ENCODE measurements at places on chromosomes 13 and 19.
A peak's percentile ranks its signal among the peaks of the same experiment; 100 is the strongest.

DNA sequence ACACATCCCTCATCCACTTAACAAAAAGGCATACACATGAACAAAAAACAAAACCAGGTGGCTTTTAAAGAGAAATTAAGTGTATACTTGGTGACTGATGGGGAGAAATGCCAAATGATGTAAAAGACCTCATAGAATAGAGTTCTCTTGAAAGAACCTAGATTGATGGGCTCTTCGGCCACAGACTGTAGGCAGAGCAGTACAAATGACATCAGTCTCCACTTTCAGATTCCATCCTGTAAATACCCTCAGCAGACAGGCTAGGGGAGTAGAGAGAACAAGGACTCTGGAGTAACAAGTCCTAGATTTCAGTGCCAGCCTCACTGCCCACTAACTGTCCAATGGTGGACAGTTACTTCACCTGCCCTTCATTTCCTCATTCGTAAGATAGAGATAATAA, 203.8 kb downstream of the MZT1 start:
- DNase-seq: no peak

- DNase-seq: no peak
Measured at GRCh38 chr13:36612230-36612629, 61.6 kb upstream of the SERTM1 start.

- DNase-seq: no peak
Measured at GRCh38 chr13:110125613-110126272, 181.2 kb downstream of the COL4A1 start.

- peak; percentile 32 for DNase-seq
Measured at GRCh38 chr13:20924758-20925394, 22.3 kb upstream of the XPO4 start.

- no peak for DNase-seq
Measured at GRCh38 chr19:9883231-9883758, 48.2 kb downstream of the PIN1 start.

DNA sequence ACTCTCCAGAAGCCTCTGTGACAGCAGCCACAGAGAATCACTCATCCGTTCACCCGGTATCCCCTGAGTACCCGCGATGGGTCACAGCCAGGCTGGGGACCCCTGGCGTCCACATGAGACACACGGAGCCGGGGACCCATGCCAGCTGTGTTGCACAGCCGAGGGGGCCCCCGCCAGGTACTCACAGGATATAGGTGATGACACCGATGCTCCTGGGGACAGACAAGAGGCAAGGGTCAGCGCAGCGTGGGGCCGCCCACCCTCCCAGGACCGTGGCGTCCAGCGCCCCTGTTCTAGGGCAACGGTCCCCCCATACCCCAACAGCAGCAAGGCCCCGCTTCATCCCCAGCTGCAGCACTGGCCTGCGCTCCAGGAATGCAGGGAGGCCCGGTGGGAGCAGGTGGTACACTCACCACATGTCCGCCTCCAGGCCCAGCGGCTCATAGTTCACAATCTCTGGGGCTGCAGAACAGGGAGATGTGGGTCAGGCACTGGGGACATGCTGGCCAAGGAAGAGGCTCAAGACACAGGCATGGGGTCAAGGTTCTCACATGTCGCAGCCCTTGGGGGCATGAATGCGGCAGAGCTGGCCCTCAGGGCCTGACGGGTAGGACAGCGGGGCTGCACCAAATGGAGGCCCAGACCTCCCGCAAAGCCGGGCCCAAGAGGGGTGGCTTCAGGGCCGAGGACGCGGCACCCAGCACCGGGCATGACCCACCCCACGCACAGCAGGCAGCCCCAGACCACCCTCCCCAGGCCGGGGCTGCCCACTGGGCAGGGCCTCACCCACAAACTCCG, 7.2 kb downstream of the DAPK3 start:
- DNase-seq: no peak

DNA sequence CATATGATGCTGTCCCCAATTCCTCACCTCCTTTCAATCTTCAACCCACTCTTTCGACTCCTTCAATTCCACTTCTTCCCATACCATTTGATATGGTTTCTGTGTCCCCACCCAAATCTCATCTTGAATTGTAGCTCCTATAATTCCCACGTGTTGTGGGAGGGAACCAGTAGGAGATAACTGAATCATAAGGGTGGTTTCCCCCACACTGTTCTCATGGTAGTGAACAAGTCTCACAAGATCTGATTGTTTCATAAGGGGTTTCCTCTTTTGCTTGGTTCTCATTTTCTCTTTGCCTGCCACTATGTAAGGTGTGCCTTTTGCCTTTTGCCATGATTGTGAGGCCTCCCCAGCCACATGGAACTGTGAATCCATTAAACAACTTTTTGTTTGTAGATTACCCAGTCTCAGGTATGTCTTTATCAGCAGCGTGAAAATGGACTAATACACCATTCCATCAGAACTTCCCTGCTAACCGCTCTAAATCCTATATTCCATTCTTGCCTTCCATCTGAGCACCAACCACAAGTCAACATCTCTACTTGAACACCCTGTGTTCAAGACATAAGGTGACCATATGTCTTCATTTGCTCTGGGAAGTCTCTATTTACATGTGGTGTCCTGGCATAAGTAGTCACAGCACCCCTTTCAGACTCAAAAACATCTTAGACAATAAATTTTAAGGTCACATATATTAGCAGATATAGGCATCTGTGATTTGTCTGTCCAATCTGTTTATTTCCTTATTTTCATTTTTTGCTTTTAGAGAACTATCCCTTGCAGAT, 122.9 kb downstream of the TSHZ3 start:
- no peak for DNase-seq

DNA sequence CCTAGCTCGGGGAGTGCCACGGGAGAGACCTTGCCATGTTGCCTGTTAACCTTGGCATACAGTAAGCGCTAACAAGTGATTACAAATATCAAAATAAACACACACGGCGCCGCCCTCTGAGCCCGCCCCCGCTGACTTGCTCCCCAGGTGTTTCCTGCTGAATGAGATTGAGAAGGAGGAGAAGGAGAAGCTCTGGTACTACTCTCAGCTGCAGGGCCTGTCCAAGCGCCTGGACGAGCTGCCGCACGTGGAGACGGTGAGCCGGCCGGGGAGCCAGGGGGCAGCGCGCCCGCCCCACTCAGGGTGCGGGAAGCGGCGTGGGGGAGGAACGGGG, 5.0 kb downstream of the APC2 start:
- no peak for DNase-seq

DNA sequence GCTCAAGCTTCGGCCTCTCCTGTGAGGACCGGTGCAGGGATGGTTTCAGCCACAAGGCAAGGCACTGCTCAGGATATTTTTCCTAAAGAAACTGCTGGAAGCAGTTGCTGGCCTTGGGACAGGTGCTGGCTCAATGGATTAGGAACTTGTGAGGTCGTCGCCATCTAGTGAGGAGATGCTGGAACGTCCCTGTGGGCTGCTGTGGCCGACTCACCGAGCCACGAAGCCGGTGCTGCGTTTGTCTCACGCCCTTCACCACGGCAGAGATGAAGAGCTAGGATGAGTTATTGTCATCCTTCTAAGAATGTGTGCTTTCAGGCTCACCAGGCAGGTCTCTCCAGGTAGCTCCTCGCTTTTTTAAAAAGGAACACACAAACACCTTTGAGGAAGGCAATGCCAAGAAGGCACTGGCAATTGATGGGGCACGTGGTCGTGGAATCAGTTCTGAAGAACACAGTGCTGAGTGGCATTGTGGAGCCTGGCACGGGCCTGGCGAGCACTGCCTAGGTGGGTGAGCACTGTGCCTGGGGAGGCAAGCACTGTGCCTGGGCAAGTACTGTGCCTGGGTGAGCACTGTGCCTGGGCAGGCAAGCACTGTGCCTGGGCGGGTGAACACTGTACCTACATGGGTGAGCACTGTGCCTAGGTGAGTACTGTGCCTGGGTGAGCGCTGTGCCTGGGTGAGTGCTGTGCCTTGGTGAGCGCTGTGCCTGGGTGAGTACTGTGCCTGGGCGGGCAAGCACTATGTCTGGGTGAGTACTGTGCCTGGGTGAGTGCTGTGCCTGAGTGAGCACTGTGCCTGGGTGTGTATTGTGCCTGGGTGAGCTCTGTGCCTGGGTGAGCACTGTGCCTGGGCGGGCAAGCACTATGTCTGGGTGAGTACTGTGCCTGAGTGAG, 140.4 kb downstream of the TEX29 start:
- no peak for DNase-seq

GRCh38 chr19:55467236-55468053, 2.9 kb upstream of the C19orf85 start:
- DNase-seq: peak; percentile 58

- no peak for DNase-seq
Measured at GRCh38 chr13:71789693-71790329, 77.2 kb downstream of the DACH1 start.

DNA sequence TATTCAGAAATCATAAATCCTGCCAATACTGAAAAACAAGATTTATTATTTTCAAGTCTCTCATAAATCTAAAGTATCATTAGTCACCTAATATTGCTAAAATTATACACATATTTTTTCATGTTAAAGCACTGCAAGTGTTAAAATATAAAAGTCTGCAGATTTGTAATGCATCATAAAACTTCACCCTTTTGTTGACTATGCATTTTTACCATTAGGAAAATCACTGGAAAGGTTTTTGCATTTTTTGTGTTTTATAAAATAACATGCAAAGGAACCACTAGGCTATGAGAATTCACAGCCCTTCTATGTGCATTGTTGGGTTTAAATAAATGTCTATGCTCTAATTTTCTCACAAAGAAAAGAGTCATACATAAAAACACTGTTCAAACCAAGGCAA, 407.3 kb downstream of the DACH1 start:
- DNase-seq: no peak

DNA sequence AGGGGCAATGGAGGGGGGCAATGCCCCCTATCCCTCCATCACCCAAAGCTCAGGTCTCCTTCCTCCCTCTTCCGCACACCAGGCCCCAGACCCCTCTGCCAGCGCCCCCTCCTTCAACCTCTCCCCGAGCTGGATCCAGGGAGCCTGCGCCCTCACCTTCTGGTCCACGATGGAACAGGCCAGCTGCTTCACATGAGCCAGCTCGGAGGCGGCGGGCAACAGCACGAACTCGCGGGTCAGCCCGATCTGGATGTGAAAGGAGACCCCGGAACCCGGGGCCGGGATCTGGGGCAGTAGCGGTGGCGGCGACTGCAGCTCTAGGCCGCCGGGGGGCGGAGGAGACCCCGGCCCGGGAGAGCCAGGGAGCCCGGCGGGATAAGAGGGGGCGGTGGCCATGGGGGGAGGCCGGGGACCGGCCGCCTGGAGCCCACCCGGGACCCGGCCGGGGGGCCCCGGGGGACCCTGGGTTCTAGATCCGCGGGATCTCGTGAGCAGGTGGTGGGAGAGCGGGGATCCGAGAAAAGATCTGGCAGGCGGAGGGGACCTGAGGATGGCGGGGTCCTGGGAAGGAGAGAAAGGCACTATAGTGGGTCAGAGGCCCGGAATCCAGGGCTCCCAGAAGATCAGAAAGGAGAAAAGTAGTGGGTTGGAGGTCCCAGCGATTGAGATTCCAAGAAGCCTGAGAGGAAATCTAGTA, 791 bp downstream of the PRKD2 start:
- DNase-seq: no peak

Data from activated T-helper 1 cell treated with Interleukin-2 at 50 U/mL for 16 hours (primary cell).